ENCODE measurements at places on chromosomes 5 and 9.

- DNase-seq, result no peak
These were observed 59.2 kb downstream of the ICE1 start for GRCh38 chr5:5481633-5482032.

- DNase-seq, result no peak
These were observed 1.9 kb downstream of the MYOZ3 start for GRCh38 chr5:150662731-150663516.

GRCh38 chr9:27792971-27793689 is 219.8 kb upstream of the C9orf72 start:
- DNase-seq, result no peak

GRCh38 chr5:66234241-66234640 is 90.1 kb downstream of the SREK1 start:
- no peak for DNase-seq

DNA sequence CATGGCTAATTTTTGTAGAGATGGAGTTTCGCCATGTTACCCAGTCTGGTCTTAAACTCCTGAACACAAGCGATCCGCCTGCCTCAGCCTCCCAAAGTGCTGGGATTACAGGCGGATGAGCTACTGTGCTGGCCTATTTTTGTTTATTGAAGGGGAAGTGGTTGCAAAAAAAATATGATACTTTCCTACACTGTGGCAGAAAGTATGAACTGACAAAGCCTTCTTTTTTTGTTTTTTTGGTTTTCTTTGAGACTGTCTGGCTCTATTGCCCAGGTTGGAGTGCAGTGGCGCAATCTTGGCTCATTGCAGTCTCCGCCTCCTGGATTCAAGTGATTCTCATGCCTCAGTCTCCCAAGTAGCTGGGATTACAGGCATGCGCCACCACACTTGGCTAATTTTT is 50.9 kb downstream of the OSTF1 start:
- DNase-seq, result no peak

- no peak for DNase-seq
These were observed 1758.8 kb upstream of the WWC1 start for GRCh38 chr5:166532456-166533220.

DNA sequence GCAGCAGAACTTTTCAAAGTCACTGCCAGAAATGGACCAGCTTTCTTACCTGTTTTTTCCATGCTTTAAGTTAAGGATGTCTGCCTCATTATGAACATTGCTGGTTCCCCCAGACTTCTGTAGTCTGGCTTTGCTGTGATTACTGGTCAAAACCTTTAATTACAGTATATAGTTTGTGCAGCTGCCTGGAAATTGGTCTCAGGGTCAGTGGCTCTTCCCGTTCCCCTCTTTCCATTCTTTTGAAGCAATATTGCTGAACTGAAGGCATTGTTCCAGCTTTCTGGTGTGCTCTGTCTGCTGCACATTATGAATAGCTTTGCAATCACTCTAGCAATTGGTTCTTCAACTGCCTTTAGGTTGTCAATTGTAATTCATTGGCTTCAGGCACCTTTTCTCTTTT is 206.5 kb downstream of the ARL15 start:
- DNase-seq, result no peak

GRCh38 chr9:73155377-73155776 is 3.7 kb downstream of the ANXA1 start:
- no peak for DNase-seq
